ENCODE measurements at places on chromosomes 16 and 17.
A peak's percentile ranks its signal among the peaks of the same experiment; 100 is the strongest.

DNA sequence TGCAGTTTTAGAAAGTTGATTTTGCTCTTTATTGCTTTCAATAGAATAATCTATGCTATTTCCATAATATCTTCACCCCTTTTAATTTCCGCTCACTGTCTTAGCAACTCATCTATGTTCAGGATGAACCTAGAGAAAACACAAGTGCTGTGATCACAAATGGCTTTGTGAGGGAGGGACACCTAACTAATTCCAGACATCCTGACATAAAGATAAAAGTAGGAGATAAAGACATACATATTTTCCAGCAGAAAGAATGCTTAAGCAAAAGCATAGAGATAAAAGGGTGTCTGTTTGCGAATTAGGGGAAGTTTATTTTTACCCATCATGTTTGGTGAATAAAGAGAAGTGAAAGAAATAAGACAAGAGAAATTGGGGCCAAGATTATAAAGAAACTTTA lies 254.2 kb downstream of the KCNJ2 start:
- DNase-seq = no peak

GRCh38 chr17:77729587-77729986 lies 228.9 kb upstream of the TNRC6C start:
- DNase-seq = no peak

GRCh38 chr16:66287926-66288325 lies 78.6 kb upstream of the CDH5 start:
- peak; percentile 7 for DNase-seq

- DNase-seq = peak; percentile 10
Observed at GRCh38 chr16:80317599-80318037, 223.2 kb upstream of the DYNLRB2 start.

- peak; percentile 58 for DNase-seq
Observed at GRCh38 chr16:31350275-31351005, 4.5 kb upstream of the ITGAX start.

DNA sequence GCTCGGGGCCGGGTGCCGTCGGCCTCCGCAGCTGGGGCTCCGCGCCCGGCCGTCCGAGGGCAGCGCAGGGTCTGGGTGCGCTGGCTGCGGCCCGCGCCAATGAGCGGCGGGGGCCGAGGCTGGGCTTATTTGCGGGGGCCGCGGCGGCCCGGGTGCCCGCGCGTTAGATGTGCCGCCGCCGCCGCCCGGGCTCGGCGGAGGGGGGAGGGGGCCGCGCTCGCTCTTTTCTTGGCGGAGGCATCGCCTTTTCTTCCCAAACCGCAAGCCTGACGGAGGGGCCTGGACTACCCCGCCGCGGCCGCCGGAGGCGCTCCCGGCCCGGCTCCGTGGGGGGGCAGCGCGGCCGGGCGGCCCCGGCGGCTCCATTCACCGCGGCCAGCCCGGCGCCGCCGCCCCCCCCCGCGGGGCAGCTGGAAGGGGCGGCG lies at the start of gene NOTUM:
NOTUM (minus strand) TSS at position 101 of the 425 bp plus-strand sequence. CDS start 278 bp downstream, outside the sequence.
- no peak for DNase-seq

DNA sequence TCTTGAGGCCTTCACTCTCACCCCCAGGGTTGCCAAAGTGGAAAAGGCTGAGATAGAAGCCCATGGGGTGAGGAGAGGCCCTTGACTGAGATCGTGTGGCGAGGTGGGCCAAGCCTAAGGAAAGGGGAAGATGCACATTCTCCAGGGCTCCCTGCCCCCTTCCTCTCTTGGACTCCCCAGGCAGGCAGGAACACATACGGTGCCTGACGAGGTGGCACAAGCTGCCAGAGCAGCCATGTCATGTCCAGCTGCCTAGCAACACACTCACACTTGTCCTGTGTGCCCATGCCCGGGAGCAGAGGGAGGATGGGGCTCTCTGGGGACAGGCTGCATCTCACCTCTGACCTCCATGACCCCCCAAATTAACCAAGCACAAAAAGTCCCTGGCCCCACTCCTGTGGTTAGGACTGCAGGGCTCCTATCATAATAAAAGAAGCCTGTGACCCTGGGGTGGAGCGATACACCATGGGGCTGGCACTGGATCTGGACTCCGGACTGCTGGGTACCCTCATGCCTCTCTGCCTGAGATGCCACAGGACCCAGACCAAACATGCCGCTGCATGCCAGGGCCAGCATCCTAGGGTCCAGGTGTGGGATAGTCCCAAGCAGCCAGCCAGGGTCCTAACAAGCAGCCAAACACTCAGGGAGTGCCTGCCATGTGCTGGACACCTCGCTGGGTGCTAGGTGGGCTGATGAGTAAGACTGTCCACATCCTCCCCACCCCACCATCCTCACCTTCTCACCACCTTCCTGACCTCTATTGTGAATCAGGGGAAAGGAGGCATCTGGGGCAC lies 2.6 kb downstream of the GIT1 start:
- no peak for DNase-seq

DNA sequence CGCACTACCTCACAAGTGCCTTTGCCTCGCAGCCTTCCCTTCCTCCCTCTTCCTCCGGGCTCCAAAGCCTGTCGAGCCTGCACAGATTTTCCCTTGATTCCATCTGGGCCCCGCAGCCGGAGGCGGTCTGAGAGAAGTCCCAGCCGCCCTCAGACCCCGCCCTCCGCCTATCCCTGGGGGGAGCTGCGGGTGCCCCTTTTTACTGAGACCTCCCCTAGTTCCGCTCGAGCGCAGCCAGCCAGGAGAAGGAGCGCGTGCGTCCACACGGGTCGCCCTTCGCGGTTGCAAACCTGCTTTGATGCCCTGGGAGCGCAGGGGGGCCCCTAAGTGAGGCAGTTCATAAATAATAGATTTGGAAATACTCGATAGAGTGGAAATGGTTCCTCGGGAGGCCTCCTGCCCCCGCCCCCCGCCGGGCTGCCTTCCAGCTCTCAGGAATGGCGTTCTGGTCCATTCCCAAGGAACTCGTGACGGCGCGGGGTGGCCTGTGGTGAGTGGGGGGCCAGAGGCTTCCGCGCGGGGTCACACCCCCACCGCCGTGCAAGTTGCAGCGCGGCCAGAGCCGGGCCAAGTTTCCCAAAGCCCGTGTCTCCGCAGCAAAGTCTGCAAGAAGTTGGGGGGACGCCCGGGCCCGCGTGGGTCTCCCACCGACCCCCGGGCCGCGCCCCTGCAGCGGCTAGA lies 610 bp downstream of the C16orf74 start:
- no peak for DNase-seq

GRCh38 chr16:87963400-87963799 lies 12.2 kb downstream of the BANP start:
- DNase-seq = peak; percentile 89

DNA sequence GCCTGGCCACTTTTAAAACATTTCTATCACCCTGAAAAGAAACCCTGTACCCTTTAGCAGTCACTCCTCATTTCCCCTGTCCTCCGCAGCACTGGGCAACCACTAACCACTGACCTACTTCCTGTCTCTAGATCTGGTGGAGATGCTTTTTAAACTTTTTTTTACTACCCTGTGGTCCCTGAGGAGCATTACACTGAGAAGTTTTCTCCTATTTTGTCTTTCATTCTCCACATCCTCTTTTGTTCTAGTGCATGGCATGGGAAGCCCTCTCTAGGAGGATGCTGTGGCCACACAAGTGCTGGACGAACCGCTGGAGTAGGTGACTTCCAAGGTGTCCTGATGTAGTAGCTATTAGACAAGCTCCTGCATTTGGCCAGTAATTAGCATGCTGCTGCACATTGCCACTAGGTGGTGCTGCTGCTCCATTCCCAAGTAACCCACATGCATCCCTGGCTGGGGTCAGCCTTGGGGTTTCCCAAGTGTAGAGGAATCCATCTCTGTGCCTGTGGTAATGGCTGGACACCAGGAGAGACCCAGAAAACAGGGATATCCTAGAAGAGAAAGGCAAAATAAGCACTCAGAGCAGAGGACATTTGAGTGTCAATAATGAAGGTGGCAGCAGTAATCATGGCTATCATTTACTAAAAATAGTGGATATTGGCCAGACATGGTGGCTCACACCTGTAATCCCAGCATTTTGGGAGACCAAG lies 143.8 kb upstream of the CRHR1 start:
- DNase-seq = peak; percentile 76

DNA sequence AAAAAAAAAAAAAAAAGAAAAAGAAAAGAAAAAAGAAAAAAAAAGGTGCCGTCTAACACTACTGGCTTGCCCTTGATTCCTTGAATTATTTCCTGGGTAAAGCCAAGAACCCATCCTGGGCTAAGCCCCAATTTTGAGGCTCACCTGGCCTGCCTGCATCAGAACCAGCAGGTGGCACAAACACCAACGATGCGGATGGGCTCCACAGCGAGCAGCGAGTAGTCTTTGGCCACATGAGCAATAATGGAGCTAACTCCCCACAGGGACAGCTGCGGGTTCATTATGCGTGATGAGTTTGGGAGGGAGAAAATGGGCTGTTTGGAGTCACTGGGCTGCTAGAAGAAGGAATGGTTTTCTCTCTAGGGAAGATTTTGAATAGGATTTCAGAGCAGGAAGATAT lies 91.1 kb downstream of the ASIC2 start:
- no peak for DNase-seq

- DNase-seq = no peak
Observed at GRCh38 chr16:18959031-18959505, 24.7 kb upstream of the TMC7 start.

DNA sequence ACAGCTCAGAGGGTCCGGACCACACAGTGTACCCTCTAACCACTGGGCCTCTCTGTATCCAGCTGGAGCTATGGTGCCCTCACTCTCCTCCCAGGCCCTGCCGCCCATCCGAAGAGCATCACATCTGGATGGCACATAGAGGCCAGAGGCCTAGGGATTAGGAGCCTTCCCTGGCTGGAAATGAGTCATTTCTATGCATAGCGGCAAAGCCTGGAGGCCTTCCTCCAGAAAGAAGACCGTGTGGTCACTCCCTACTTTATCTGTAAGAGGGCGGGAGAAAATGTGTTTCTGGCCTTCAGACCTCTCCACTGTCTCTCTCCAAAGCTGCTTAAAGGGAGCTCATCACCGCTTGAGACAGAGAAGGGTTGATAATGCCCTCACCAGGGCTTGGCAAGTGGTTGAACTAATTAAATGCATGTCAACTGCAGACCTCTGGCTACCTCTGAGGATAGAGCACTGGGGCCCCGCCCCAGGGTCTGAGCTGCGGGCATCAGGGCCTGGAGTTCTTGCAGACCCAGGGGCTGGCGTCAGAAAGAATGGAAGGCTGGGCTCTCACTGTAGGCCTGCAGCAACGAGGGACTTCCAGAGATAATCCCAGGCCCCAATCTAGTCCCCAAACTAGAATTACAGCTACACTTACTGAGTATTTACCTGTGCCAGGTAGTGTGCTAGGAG lies 122.2 kb downstream of the IRX5 start:
- DNase-seq = no peak

DNA sequence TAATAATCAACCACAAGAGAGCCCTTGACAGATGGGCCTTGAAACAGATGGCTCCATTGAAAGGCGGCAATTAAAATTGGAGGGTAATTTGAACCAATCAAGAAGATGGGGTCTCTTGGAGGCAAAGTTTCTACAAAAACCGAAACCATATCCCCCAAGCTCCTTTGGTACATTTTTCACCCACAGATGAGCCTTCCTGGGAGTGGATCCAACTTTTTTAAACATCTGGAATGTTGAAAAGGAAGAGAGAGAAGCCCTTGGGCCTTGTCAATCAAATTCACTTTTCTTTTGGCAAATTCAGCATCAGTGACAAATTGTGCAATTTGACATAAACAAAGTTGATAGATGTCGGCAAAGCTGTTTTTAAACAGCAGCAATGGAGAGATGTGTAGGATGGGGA lies 13.2 kb upstream of the NUP93 start:
- no peak for DNase-seq

DNA sequence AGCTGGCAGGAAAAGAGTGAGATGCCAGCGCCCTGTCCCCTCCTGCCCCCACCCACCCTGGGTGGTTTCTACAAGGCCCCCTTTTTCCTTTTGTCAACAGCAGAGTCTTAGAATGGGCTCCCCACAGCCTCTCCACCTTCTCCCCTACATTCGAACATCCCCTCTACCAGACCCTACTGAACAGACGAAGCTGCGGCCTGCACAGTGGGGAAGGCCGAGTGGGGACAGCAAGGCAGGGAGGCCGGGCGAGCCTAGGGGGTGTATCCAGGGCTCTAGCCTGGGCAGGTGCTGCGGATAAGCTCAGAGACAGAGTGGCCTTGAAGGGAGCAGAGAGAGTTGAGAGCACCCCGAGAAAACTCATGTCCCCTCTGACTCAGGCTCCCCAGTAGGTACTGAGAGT lies 7.4 kb downstream of the ZACN start:
- DNase-seq = no peak

DNA sequence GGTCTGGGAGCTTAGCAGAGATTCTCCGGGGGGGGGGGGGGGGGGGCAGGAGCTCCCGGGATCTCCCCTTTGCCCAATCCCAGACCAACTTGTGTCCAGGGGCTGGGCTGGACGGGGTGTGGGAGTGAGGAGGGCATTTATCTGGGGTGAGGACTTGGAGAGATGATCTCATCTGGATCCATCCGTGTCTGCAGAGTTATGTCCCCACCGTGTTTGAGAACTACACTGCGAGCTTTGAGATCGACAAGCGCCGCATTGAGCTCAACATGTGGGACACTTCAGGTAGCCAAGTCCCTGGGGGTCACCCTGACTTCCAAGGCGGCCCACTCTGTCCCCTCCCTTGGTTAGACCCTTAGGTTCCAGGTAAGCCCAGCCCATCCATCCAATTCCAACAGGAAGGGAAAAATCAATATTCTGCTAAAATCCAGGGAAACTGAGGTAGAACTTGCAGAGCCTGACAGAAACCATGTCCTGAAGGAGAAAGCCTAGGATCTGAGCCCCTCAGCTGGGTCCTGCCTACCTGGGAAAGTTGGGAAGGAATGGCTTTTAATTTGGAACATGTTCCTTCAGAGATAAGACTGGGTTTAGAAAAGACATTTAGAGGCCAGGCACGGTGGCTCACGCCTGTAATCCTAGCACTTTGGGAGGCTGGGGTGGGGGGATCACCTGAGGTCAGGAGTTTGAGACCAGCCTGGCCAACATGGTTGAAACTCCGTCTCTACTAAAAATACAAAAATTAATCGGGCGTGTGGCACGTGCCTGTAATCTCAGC lies 921 bp downstream of the RND2 start:
- no peak for DNase-seq

GRCh38 chr17:47871048-47871447 lies 20.1 kb upstream of the SP6 start:
- DNase-seq = no peak

DNA sequence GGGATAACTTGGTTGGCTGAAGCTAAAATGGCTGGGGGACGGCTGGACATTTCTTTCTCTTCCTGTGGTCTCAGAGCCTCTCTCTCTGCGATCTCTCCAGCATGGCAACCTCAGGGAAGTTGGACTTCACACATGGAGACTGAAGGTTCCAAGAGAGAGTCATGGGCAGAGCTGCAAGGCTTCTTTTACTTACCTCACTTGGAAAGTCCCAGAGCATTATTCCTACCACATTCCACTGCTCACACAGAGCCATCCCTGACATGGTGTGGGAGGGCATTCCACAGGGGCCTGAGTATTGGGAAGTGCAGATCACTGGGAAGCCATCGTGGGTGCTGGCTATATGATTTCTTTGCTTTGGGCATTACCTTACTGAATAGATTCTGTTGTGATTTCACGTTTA lies 9.8 kb upstream of the SLC6A2 start:
- no peak for DNase-seq

- no peak for DNase-seq
Observed at GRCh38 chr16:3907586-3907985, 27.1 kb upstream of the CREBBP start.

GRCh38 chr17:76124582-76125390 lies 16.3 kb downstream of the FOXJ1 start:
- peak; percentile 29 for DNase-seq

- no peak for DNase-seq
Observed at GRCh38 chr17:2749058-2749783, at the start of gene CCDC92B. CCDC92B (minus strand) TSS chr17:2749652; CDS start chr17:2735145, 14,507 bp downstream.
